T-helper 9 cell (primary cell): ENCODE measurements at places on chromosomes 2 and 18.

- no peak for DNase-seq
These were observed 103.2 kb upstream of the SMIM21 start for GRCh38 chr18:75530566-75531211.

- DNase-seq: no peak
These were observed 70.9 kb downstream of the TMEFF2 start for GRCh38 chr2:192123847-192124246.

- DNase-seq: no peak
These were observed 139.5 kb downstream of the LRRC30 start for GRCh38 chr18:7370375-7370774.

DNA sequence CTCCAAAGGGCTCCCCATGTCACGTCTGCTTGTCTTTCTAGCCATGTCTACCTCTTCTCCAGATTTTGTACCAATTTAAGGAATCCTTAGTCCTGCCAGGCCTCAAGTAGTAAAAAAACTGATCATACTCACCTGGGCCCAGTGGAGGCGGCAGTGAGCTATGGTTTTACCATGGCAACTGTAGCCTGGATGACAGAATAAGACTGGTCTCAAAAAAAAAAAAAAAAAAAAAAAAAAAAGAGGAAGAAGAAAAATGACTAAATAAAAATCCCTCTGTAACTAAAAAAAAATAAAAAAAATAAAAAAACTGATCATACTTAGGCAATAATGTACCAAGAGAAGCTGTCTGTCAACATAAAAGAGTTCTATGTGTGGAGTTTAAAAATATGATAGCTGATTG is 221.6 kb downstream of the NR4A2 start:
- DNase-seq: no peak

DNA sequence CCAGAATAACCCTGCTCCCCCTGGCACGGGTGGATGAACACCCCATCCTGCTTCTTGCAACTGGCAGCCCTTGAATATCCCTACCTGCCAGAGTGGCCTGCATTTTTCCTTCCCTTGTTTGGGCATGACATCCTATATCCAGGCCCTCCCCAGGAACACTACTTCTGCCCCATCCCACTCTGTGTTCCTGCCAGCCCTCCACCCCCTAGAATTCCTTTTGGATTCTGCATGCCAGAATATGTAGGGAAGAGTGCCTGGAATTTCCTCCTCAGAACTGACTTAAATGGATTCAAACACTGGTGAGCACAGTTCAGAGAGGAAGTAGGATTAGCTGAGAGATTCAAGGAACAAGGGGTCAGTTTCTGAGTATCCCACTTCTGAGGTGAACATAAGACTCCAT is 123.5 kb upstream of the PELI1 start:
- DNase-seq: no peak

- peak; percentile 86 for DNase-seq
These were observed 13.3 kb downstream of the CHPF start for GRCh38 chr2:219530048-219530963.

DNA sequence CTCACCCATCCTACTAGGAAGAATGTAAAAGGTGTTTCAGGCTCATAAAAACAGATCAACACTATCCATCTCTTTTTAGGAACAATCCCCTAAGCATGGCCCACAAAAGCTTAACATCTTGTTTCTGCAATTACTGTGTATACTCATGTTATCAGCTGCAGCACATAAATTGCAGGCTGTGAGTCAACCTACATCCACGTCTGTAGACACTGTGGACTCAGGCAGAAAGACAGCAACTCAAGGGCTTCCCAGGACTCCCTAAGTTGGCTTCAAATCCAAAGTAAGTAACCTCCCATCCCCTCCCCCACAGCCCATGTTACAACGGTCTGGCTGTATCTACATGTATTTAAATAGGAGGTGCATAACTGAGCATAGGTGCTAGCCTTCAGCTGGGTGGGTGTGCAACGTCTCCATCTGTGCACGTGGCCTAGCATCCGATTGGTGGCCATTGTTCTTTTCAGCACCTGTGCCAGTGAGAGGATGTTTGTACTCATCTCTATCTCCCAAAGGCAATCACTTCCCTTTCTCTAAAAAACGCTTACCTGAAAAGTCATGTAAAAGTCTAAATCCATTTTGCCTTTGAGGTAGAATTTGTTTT is 30.1 kb downstream of the UXS1 start:
- DNase-seq: no peak

DNA sequence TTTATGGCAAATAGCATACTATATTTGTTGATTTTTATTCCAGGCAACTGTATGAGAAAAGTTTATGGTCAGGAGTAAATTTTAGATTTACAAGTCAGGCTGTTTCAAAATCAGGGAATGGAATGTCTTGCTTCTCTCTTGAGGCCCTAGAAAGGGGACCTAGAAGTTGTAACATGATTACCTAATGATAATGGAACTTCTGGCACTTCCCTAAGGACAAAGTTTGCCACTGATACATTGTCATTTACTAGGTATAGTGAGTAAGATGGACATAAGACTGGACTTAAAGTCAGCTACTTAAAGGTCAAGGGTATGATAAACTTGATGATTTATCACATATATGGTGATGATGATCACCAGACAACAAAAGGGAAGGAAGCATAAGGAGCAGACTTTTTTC is 103.3 kb upstream of the VRK2 start:
- no peak for DNase-seq

DNA sequence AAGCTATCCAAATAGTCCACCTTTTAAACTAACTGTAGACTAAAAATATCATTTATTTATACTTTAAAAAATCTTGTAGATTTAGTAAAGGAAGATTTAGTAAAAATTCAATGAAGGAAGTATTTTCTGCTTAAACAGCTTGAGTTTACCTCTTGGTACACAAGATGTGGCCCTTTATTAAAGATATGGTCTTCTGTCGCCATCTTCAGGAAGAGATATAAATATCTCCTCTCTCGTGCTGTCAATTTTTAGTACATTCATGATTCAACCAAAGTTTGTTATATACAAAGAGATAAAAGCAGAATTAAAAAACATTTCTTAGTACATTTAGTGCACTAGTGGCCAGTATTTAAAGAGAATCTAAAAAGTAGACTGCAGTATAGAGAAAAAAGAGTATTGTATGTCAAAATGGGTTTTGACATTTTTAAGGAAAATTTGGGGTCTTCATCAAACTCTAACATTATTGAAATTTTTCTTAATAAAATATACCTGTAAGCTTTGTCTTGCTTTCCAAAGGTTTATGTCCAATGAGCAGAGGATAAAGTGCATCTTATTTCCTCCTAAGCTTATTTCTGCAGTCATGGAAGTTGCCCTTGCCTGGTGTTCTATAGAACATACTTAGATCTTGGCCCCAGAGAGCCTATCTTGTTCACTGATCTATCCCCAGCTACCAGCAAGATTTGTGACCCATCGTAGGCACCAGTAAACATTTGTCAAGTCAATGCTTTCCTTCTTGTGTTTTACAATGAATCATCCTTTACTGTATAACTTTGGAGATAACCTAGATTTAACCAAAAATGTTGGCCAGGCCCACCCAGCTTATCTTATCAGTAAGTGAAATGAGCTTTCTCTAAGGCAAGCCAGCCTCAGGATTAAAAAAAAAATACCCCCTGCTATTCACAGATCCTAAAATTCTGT is 18.5 kb upstream of the EML6 start:
- no peak for DNase-seq

- no peak for DNase-seq
These were observed 286.4 kb downstream of the SLC8A1 start for GRCh38 chr2:40165509-40165844.

- DNase-seq: no peak
These were observed 48.6 kb downstream of the CYB5A start for GRCh38 chr18:74243127-74243526.

DNA sequence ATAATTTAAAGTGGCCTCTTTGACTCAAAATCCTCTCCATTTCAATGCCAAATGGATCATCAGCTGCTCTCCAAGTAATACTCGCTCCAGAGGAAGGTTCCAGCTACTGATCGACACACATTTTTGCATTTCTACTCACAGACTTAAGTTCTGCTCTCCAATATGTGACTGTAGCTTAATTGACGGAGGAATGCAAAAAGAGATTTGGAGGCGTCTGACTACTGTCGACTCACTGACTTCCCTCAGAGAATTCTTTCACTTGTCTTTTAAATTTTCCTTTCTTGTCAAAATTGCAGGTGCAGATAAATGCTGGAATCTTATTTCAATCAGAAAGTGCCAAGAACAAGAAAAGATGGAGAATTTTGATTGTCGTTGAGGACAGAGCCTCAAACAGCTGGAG is 84.1 kb upstream of the PAPOLG start:
- no peak for DNase-seq

- no peak for DNase-seq
These were observed 117.9 kb downstream of the SCN9A start for GRCh38 chr2:166257859-166258258.

GRCh38 chr2:176035013-176035691 is 33.1 kb upstream of the LNPK start:
- no peak for DNase-seq

DNA sequence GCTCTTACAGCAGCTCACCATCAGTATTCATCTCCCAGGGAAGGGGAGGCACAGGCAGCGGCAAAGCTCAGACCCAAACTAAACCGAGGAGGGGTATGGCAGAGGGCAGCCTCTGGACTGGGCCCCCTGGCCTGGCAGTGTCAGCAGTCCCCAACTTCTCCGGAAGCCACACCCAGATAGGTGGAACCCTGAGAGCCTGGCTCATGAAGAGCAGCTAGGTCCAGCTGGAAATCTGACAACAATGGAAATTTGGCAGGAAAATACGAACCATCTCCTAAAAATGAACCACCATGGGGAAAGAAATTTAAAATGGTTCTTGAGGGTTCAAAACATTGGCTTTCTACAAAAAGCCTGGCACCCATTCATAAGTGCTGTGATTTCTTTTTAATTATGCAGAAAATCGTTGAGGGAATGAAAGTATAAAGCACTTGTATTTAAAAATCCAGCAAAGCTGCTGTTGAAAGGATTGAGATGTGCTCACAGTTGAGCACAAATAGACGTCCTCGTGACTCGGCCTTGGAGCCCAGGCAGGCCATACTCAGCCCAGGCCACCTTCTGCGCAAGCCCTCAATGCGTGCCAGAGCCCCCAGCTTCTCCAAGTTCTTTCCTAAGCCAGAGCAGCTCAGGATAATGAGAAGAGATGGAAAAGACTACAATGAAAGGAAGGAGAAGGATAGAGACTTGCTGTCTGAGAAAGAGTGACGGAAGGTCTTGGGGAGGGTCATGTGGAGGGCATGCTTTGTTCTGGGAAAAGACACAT is 93.0 kb downstream of the COL6A3 start:
- no peak for DNase-seq

DNA sequence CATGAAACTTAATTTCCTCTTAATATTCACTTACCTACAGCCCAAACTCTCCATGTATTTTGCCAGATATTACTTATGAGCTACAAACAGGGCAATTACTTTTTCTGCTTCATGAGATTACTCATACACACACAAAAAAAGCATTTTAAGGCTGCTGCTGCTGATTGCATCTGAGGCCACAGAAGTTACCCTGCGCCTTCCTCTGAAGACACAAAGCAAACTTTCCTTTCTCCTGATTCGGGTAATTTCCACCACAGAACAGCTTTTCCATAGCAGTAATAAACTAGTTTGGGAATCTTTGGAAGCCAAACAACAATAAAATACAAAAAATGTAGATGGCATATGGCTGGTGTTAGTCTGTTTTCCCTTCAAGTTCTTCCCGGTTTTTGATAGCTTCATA is 6.2 kb downstream of the TTC32 start:
- no peak for DNase-seq

GRCh38 chr2:162537651-162538050 is 193.7 kb downstream of the GCA start:
- DNase-seq: no peak

DNA sequence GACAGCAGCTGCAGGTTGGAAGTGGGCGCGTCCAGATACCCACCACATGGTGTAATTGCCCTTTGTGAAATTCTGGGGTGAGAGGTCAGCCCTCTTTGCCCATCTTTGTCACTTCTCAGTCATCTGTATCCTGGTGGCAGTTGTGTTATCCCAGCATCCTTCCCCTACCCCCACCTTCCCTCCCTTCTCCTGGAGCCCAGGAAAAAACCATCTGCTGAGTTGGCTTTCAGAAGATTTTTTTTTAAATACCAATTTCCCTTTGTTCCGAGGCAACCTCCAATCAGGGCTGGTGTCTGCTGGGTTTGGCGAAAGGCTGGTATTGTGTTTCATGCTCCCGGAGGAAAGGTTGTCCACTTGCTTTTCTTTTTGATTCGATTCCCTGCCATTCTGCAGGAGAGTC is 35.2 kb downstream of the SETBP1 start:
- no peak for DNase-seq

- DNase-seq: no peak
These were observed 80.3 kb downstream of the DYNAP start for GRCh38 chr18:54671291-54671881.

DNA sequence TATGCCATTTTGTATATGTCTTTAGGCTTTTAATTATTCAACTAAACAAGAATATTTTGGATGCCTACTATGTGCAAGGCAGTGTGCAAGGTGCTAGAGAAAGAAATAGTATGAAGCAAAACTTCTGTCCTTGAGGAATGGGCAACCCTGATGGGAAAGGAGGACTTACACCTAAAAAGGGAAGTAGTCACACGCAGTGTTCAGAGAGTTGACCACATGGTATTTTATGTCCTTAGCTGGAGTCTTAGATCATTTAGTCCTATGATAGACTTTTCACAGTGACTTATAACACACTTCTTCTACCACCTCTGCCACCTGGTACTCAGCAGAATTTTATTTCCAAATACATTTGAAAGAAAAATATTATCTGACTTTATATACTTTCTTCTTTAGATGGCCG is 291.6 kb downstream of the PLCL1 start:
- no peak for DNase-seq

DNA sequence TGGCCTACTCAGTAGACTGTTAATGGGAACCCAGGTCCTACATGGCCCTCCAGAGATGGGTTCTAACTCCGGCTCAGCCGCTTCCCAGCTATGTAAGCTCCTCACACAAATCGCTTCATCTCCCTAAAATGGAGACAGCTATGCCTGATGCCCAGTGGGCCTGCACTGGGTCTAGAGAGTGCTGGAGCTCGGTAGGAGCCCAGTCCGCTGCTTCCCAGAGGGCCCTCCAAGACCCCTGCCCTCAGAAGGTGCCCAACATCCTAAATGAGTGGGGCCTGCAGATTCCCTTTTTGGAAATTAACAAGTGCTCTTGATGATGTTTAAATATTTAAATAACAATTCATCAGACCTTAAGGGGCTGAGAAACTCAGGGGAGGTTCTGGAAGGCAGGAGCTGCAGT is 47.1 kb downstream of the HS1BP3 start:
- DNase-seq: no peak

- no peak for DNase-seq
These were observed 54.6 kb upstream of the CYTIP start for GRCh38 chr2:157498483-157498882.

GRCh38 chr2:182540252-182540651 is 113.4 kb upstream of the PDE1A start:
- no peak for DNase-seq
